ENCODE measurements at places on chromosomes 12 and 14. TPM values are rescaled to one million over a fixed set of nuclear protein-coding genes. Genes with fewer than 3 reads are reported as not detected.
A peak's percentile ranks its signal among the peaks of the same experiment; 100 is the strongest.

The NTF3 gene
- polyA plus RNA-seq, result 3.9 TPM

- DNase-seq, result no peak
Measured at GRCh38 chr12:27810756-27811155, 30.7 kb upstream of the MANSC4 start.

The BCL7A gene
- polyA plus RNA-seq, result 15.7 TPM

The IFT81 gene
- not detected for polyA plus RNA-seq

DNA sequence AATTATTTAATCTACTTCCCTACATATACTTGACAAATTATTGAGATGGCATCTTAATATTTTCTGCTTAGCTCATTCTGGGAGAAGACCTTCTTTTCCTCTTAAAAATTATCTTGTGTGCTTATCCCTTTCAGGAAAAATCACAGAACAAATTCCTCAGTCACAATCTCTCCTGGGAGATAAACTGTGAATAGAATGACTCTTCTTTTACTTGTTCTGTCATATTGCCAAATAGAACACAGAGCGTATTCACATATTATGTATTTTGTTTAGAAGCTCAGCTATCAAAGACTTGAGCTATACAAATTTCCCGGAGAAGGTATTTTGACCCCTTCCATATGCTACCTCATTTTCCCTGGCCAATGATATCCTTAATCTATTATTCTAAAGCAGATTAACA, 146.7 kb downstream of the TMEM117 start:
- no peak for DNase-seq

DNA sequence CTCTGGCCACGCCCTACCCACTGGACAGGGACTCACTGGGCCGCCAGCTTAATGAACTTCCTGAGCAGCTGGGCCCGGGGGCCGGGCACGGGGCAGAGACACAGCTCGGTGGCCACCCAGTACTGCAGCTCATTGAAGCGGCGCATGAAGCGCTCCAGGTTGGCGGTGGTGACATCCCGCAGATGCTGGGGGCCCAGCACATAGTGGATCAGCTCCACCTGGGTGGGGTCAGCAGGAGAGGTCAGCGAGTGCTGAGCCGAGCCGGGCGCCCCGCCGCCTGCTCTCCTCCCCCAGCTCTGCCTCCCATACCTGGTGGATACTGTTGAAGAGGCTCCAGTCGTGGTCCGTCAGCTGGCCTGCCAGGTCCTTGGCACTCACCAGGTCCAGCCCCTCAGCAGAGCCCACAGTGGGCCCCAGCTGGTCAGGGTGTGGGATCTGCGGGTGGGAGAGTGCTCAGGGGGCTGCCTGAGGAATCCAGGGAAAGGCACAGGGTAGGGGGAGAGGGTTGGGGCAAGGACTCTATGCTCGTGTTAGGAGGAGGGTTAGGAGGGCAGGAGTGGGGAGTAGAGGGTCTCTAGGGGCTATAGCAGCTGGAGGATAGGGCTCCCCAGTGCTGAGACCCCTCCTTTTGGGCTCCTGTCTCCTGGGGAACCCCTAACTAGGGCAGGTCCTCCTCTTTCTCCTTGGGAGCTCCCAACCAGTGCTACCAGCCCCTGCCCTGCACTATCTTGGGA, 15.5 kb upstream of the ENDOU start:
- DNase-seq, result no peak

- peak; percentile 57 for DNase-seq
Measured at GRCh38 chr12:5581019-5581418, 149.1 kb downstream of the NTF3 start.

DNA sequence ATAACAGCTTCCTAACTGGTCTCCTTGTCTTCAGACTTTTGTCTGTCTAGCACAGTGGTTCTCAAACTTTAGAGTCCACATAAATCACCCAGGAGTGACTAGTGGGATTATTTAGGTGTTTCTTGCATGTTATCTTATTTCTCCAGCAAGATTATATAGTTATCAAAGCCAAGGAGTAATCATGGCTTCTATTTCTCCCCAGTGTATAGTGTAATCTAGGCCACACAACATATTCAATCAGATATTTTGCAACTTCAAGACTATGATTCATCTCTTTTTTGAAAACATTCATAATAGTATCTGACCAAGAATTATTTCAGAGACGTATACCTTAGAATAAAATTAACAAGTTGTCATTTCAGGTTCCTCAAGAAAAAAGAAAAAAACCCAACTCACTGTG, 131.9 kb downstream of the CEP83 start:
- no peak for DNase-seq

DNA sequence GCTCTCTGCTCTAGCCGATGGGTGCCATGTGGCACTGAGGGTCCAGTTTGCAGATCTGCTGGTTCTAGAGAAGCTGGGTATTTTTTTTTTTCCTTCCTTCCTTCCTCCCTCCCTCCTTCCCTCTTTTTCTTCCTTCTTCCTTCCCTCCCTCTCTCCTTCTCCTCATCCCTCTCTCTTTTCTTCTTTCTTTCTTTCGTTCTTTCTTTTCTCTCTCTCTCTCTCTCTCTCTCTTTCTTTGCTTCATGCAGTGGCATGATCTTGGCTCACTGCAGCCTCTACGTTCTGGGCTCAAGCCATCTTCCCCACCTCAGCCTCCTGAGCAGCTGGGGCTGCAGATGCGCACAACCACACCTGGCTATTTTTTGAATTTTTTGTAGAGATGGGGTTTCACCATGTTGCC, 2.7 kb upstream of the BCL7A start:
- DNase-seq, result no peak

The APOLD1 gene
- polyA plus RNA-seq, result 13.1 TPM

DNA sequence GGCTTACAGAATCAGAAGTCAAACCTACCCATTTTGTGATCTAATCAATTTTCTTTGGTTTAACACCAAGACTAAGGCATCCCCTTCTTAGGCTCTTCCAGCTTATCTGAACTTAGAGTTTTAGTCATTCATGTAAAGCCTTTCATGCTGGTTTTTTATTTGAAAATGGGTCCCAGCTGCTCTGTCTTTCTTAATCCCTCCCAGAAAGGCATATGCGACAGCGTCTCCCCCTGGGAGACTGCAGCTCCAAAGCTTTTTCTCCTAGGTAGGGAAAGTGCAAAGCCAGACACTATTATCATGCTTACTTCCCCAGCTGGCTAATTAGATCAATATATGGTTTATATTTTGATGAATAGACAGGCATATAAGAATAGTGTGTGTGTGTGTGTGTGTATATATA, 96.6 kb upstream of the E2F7 start:
- no peak for DNase-seq

The CLEC14A gene
- 29.7 TPM for polyA plus RNA-seq

The RD3L gene
- polyA plus RNA-seq, result not detected

DNA sequence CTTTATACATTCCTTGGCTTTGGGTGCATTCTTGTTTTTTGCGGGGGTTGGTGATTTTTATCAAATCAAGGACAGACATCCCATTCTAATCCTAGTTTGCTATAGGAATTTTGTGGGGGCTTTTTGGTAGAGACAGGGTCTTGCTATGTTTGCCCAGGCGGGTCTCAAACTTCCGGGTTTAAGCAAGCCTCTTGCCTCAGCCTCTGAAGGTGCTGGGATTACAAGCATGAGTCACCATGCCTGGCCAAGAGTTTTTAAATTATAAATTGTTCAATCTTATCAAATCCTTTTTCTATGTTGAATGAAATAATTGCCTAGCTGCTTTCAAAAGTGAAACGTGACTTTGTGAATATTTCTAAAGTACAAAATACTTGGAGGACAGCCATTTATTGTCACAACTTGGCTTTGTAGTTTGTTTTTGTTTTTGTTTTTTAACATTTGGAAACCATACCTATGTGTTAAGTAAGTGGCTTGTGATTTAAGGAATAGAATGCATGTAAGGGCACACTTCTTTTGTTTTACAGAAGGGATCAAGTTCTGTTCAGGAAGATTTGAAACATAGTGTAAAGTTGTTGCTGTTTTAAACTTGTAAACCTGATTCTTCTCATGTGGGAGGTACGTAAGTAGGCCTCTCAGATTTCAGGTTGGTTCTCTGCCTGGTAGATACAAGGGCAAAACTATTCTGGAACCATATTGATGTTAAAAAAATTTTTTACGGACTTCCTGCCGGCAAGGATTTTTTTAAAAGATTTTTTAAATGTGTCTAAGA, 13.4 kb downstream of the MARK3 start:
- DNase-seq, result no peak

The PTGER2 gene
- polyA plus RNA-seq, result 0.73 TPM

The CLEC2B gene
- 2.4 TPM for polyA plus RNA-seq

- no peak for DNase-seq
Measured at GRCh38 chr14:54834727-54835126, 67.9 kb downstream of the GCH1 start.

The MNAT1 gene
- polyA plus RNA-seq, result 65.9 TPM

DNA sequence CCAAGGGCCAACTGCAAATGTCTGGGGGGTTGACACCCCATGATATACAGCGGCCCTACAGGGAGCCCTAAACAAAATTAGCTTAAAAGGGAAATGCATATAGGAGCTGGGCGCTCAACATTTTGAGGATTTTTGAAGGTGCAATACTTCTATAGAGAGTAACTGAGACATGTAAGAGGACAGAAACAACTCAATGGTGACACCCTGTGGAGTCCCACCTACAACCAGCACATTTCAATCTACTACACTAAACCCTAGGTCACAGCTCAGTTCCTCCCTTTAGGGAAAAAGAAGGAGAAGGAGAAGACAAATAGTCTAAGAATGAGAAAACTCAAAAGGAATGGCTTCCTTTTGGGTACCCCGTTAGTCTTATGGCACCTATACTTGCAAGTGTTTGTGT, 1010.5 kb upstream of the NOVA1 start:
- DNase-seq, result no peak

The ZNF84 gene
- 30.9 TPM for polyA plus RNA-seq

GRCh38 chr12:6612652-6613014, 5.5 kb upstream of the CHD4 start:
- no peak for DNase-seq

GRCh38 chr14:21300892-21301291, 21.0 kb downstream of the RPGRIP1 start:
- no peak for DNase-seq

DNA sequence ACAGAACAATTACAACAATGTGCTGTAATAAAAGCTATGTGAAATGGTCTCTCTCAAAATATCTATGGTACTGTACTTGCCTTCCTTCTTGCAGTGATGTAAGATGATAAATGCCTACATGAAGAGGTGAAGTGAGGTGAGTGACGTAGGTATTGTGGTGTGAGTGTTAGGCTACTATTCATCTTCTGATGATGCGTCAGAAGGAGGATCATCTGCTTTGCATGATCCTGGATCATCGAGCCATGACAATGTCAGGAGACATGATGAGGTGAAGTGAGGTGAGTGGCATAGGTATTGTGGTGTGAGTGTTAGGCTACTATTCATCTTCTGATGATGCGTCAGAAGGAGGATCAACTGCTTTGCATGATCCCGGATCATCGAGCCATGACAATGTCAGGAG, 105.8 kb downstream of the KCNC2 start:
- no peak for DNase-seq

- no peak for DNase-seq
Measured at GRCh38 chr14:51869411-51870100, 9.1 kb downstream of the GNG2 start.

GRCh38 chr12:50390316-50390741, 6.1 kb downstream of the FAM186A start:
- DNase-seq, result no peak

- no peak for DNase-seq
Measured at GRCh38 chr14:96519970-96520369, 17.8 kb downstream of the PAPOLA start.

DNA sequence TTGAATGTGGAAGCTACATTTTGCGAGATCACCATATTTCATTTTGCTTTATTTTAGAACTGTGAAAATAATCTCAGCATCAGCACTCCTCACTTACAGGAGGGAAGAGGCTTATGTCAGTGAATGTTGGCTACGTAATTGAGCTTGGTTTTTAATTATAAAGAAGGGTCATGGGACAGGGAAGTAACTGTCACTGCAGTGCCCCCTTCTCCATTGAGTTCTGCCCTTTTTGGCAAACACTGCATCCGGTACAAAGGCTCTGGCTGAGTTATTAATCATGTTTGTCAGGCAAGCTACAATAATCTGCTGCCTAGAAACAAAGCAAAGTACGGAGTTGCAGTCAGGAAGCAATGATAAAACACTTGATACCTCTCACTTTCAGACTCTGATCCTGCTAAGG, 546.7 kb downstream of the SNAPC1 start:
- DNase-seq, result peak; percentile 0

DNA sequence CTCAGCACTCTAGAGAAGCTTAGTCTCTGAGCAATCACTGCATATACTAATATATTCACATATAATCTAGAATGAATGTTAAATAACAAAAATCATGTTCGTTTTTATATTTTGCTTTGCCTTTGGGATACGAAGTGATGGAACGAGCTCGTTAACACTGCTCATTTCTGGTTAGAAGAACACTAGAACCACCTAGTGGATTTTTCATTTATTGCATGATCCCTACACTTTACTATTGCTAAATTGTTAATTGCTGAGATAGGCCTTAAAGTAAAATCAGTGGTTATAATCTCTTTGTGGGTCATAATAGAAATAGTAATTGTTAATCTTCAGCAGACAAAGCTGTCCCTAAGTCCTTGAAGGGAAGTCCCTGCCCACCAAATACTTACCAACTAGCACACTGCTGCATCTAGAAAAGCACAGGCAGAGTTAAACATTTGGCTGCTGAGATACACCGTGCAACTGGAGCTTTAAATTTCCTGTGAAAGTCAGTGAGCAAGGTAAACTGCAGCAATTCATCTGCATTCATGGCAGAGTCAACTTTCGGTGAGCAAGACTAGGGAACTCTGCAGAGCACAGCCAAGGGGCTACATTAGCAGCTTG, 353.7 kb downstream of the APAF1 start:
- DNase-seq, result peak; percentile 48

GRCh38 chr12:105036937-105037649, 47.2 kb downstream of the ALDH1L2 start:
- no peak for DNase-seq

DNA sequence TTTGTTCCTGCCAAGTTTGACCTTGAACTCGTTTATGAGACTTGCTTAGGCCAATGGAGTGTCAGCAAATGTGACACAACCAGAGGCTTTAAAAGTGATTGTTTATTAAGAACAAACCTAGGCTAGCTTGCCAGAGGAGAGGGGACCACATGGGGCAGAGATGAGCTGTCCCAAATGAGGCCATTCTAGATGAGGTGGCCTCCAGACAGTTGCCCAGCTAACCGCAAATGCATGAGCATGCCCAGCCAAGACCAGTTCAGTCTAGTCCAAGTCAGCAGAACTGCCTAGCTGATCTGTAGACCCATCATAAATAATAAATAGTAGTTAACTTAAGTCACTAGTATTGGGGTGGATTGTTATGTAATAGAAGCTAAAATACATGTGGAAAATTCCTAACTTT, 172.8 kb upstream of the DYRK2 start:
- no peak for DNase-seq

- no peak for DNase-seq
Measured at GRCh38 chr12:110254971-110255540, 26.0 kb upstream of the ATP2A2 start.

GRCh38 chr12:106178562-106178961, 39.8 kb upstream of the NUAK1 start:
- DNase-seq, result no peak

The HOXC10 gene
- 2.0 TPM for polyA plus RNA-seq
